ENCODE measurements at places on chromosomes 12 and 14.

- DNase-seq: peak; percentile 77
Measured at GRCh38 chr14:93926245-93926872, 785 bp upstream of the FAM181A start.

GRCh38 chr14:22671622-22672021, 27.5 kb upstream of the OR6J1 start:
- DNase-seq: no peak

GRCh38 chr12:99767809-99768208, 120.3 kb downstream of the GARIN6 start:
- no peak for DNase-seq

- DNase-seq: no peak
Measured at GRCh38 chr14:29953501-29953900, 25.9 kb upstream of the PRKD1 start.

- DNase-seq: peak; percentile 1
Measured at GRCh38 chr14:98138666-98139065, 1133.3 kb downstream of the BCL11B start.

Data from C1 segment of cervical spinal cord (tissue), 14 donors.